Naive thymus-derived CD4-positive, alpha-beta T cell (primary cell): ENCODE measurements at places on chromosomes 1 and 21. TPM values are rescaled to one million over a fixed set of nuclear protein-coding genes. Genes with fewer than 3 reads are reported as not detected.

The CCNL2 gene
- 238 TPM for total RNA-seq

The VTCN1 gene
- total RNA-seq, result not detected in 2 replicates

The LRRC39 gene
- 1.0 TPM for total RNA-seq

DNA sequence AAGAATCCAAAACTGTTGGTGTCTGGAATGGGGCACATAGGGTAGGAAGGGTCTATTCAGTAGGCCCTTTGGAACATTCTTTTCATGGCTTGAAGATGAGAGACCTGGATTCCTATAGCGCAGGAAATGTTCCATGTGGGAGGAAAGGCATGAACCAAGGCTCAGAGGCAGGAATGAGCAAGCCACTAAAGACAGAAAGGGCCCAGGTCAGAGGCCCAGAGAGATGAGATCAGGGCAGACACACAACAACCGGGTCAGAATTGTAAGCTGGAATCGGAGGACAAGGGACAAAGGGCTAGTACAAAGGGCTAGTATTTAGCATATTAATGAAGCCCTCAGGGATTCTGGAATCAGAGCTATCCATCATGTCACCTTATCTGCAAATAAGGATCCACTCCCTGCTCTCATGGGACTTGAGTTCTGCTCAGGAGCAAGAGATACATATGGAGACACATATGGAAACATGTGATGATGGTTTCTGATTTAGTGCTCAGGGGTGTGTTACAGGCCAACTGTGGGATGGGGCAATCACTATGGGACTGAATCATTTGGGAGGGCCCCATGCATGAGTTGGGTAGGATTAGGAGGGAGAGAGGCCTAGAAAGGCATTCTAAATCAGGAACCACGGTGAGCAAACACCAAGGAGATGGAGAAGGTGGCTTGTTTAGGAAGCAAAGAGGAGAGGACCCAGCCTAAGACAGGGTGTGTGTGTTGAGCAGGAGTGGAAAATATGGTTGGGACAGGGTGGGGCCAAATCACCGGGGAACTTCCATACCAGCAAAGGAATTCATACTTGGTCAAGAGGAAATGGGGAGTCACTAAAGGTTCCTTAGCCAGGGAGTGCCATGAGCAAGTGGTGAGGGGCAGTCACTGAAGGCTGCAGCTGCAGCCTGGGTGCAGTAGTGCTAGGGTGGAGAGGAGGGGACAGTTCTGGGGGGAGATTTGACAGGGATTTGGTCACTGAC, 8.6 kb downstream of the NECTIN4 start:
- H3K27ac ChIP-seq, result no peak overlapping the region

The WASF2 gene
- 145 TPM for total RNA-seq

The REN gene
- not detected for total RNA-seq

GRCh38 chr1:94928293-94928939, 1.5 kb upstream of the CNN3 start:
- H3K36me3 ChIP-seq, result no peaks in the 10 kb centered on the region
- H3K27ac ChIP-seq, result no peak overlapping the region
- no peak overlapping the region for H3K4me3 ChIP-seq
- H3K4me1 ChIP-seq, result no peaks in the 10 kb centered on the region
- no peak for DNase-seq
- H3K27me3 ChIP-seq, result no peaks in the 10 kb centered on the region

The CAMK1G gene
- total RNA-seq, result not detected

The PBX1 gene
- total RNA-seq, result 2.5 TPM

- H3K36me3 ChIP-seq, result no peaks in the 10 kb centered on the region
- H3K27me3 ChIP-seq, result peaks cover 4% of the 10 kb centered on the region
- no peaks in the 10 kb centered on the region for H3K4me1 ChIP-seq
- no peak for DNase-seq
These were observed 7.9 kb downstream of the SORT1 start for GRCh38 chr1:109389638-109390341.

The SH3BGRL3 gene
- total RNA-seq, result 209 TPM

- no peak for DNase-seq
- H3K4me1 ChIP-seq, result peaks cover 4% of the 10 kb centered on the region
- H3K27me3 ChIP-seq, result no peaks in the 10 kb centered on the region
- no peak overlapping the region for H3K27ac ChIP-seq
- no peaks in the 10 kb centered on the region for H3K36me3 ChIP-seq
These were observed 63.5 kb upstream of the OLIG2 start for GRCh38 chr21:32962268-32962667.

The FGR gene
- 0.15 and 0.74 TPM in 2 replicates for total RNA-seq

DNA sequence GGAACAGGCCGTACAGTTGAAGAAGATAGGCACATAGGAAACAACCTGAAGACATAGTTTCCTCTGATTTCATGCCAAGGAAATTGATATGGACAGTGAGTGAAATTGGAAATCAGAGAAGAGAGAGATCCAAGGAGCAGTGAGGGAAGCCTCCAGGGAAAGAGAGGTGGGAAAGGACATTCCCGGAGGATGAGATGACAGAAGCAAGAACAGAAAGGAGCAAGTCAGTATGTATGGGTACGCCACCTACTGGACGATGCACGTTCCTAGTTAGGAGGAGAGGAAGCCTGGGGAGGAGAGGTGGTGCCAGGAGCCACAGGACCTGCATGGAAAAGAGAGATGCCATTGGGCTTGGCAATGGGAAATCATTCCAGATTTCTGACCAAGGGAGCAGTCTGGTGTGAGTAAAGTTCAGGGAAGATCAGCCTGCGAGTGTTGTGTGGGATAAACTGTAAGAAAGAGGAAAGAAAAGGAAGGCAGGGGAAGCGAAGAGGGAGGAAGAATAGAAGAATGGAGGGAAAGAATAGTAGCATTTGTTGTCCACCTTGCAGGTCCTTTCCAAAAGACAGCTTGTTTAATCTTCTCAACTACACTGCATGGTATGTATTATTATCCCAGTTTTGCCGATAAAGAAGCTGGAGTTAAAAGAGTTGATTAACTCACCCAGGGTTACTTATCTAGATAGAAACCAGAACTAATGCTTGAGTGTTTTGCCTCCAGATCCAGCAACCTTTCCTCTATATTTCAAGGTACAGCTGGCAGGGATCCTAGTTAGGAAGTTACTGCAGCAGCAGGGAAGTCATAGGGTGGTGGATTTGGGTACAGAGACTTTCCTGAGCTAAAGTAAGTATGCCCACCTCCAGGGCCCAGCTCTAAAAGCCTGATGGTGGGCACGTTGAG, 27.4 kb downstream of the C1orf116 start:
- DNase-seq, result peak; percentile 7
- no peaks in the 10 kb centered on the region for H3K4me1 ChIP-seq

DNA sequence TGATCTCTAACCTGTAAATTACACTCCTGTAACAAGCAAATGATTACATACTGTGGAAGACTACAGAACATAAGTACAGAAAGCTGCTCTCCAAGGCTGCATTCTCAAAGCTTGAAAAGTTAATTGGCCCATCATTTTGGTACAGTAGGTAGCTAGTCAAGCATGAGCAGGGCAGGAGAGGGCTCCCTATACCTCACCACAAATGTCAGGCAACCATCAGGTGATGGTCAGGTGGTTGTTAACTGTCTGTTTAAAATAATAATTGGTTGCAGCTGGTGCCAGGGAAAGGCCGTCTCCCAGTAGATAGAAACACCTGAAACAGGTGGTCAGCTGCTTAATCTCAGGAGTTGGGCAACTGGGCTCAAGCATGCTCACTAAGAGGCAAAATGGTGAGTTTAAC, 13.1 kb upstream of the SLC1A7 start:
- H3K27me3 ChIP-seq, result no peaks in the 10 kb centered on the region
- H3K4me1 ChIP-seq, result no peaks in the 10 kb centered on the region
- no peak for DNase-seq

The RIMS3 gene
- total RNA-seq, result 1.1 TPM

The NFASC gene
- total RNA-seq, result not detected

The PRELP gene
- total RNA-seq, result not detected

DNA sequence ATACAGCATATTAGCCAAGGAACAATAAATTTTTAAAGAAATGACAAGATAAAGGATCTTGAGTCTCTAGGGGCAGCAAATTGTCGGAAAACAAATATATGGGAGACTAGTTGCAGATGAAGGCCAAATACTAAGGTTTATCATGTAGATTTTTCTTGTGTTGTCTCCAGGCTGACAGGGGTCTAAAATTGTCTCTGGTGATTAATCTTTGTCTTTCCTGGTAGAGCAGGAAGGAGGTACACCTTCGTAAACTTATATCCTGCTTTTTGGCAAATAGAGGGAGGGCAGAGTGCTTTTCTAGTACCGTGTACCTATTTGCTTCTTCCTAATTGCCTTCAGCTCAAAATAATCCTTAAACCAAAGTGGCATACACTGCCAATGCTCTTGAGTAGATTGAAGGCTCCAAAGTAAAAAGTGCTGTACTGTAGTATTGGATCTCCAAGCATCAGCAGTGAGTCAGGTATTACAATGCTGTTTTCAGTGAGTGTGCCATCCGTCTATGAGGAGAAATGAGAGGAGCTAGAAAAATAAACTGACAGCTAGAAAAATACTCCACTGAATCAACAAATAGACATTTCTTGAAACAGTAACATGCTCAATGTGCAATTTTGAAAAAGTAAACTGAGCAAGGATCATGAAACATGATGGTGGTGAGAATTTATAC, 1.8 kb upstream of the LEPR start:
- no peaks in the 10 kb centered on the region for H3K27me3 ChIP-seq
- H3K4me1 ChIP-seq, result peaks cover 8% of the 10 kb centered on the region
- DNase-seq, result no peak
- H3K27ac ChIP-seq, result peak overlapping the region; percentile 74

The RNF223 gene
- not detected for total RNA-seq

GRCh38 chr1:29900712-29901111, 664.4 kb downstream of the PTPRU start:
- H3K4me1 ChIP-seq, result no peaks in the 10 kb centered on the region
- no peak overlapping the region for H3K4me3 ChIP-seq
- no peak for DNase-seq
- no peaks in the 10 kb centered on the region for H3K27me3 ChIP-seq
- no peak overlapping the region for H3K27ac ChIP-seq
- no peaks in the 10 kb centered on the region for H3K36me3 ChIP-seq

GRCh38 chr1:114379358-114379757, 131.6 kb downstream of the TRIM33 start:
- H3K4me1 ChIP-seq, result no peaks in the 10 kb centered on the region
- no peak for DNase-seq
- H3K27ac ChIP-seq, result no peak overlapping the region
- H3K36me3 ChIP-seq, result no peaks in the 10 kb centered on the region
- no peaks in the 10 kb centered on the region for H3K27me3 ChIP-seq
- H3K4me3 ChIP-seq, result no peak overlapping the region

DNA sequence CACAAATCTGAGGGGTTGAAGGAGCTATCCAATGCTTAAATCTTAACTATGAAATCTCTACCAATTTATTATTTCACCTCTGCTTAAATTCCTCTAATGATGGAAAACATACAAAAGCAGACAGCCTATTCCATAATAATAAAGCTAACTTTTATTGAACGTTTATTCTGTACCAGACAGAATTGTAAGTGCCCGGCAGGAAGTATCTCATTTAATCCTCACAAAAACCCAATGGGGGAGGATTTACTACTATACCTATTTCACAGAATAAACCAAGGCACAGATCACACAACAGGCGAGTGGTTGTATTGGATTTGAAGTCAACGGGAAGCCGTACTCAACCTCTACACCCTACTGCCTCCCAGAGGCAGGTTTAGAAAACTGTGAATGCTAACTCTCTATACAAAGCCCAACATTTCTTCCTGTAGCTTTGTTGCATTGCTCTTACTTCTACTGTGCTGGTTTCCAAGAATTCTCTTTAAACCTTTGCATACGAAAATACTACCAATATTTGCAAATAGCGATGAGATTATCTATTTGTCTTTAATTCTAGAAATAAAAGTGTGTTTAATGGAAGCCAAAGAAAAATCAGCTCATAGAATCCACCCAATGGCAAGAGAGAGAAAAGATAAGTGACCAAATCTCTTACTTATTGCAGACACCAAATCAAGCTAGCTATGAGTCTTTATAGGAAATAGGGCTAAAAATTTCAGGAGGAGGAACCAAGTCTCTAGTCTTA, 33.5 kb upstream of the C1orf53 start:
- H3K36me3 ChIP-seq, result no peaks in the 10 kb centered on the region
- H3K27me3 ChIP-seq, result no peaks in the 10 kb centered on the region
- H3K4me1 ChIP-seq, result no peaks in the 10 kb centered on the region
- H3K4me3 ChIP-seq, result no peak overlapping the region

DNA sequence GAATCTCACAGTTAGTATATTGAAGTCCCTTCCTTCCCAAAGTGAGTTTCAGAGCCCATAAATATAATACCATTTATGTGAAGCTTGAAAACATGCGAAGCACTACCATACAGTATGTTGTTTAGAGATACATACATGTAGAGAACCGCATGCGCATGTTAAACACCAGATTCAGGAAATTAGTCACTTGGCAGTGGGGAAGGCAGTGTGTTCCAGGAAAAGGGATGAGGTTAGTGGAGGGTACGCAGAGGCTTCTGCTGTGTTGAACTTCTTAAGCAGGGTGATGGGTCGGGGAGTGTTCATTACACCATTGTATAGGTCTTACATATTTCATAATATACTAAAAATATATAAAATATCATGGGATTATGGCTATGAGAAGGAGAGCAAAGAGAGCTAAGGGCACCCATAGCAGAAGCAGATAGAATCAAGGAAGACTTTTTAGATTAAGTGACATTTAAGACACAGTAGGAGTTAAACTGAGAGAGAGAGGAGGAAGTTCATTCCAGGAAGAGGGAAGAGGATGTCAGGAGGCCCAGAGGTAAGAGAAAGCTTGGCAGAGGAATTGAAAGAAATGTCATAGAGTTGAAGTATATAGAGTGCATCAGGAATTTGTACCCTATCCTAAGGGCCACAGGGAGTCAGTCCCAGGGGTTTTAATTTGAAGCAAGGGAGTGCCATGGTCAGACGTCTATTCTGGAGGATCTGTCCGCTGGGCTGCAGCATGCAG, 43.5 kb upstream of the SARS1 start:
- DNase-seq, result no peak
- peaks cover 4% of the 10 kb centered on the region for H3K36me3 ChIP-seq
- H3K4me1 ChIP-seq, result no peaks in the 10 kb centered on the region
- H3K27me3 ChIP-seq, result no peaks in the 10 kb centered on the region

The IQGAP3 gene
- total RNA-seq, result not detected

DNA sequence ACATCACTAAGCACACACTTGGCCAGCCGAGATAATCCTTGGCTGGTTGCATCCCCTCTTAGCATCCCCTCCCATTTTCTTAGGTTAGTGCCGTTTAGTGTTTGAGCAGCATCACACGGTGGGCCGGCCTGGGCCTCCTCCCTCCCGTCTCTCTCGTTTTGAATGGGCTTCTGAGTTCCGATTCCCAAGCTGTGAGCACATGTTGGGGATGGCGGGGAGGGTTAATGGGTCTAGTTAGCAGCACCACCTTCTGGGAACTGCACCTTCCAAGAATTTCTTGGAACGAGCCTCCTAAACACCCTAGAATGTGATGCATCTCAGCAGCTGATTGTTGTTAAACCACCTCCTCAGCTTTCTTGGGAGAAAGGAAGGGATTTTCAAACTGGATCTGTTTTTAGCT, 73.3 kb downstream of the CNIH3 start:
- no peaks in the 10 kb centered on the region for H3K4me1 ChIP-seq
- H3K27ac ChIP-seq, result no peak overlapping the region
- no peak for DNase-seq
- H3K4me3 ChIP-seq, result no peak overlapping the region
- H3K36me3 ChIP-seq, result no peaks in the 10 kb centered on the region

The OR2M3 gene
- total RNA-seq, result not detected in 2 replicates

The LCK gene
- total RNA-seq, result 292 TPM

GRCh38 chr1:85220756-85221201, 20.0 kb upstream of the SYDE2 start:
- no peak overlapping the region for H3K27ac ChIP-seq
- H3K27me3 ChIP-seq, result peaks cover 5% of the 10 kb centered on the region
- H3K36me3 ChIP-seq, result no peaks in the 10 kb centered on the region
- DNase-seq, result no peak
